ENCODE measurements at places on chromosomes 16 and 17.
A peak's percentile ranks its signal among the peaks of the same experiment; 100 is the strongest.

GRCh38 chr16:78566397-78567073 is 467.1 kb downstream of the WWOX start:
- DNase-seq = no peak

GRCh38 chr16:79598348-79599181 is 2.0 kb downstream of the MAF start:
- peak; percentile 4 for DNase-seq

DNA sequence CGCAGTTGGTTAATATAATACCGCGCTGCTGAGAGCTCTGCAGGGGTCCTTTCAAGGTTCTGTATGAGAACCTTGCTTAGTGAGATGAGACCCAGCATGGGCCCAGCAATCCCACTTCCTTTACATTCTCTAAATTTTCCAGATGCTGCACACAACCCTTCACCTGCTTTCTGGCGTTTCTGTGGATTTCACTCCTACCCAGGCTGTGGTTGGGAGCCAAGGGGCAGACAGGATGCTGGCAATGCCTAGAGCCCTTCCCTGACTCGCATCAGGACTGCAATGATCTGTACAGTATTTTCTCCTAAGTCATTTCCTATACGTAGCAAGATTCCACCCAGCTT is 10.1 kb upstream of the PIPOX start:
- DNase-seq = no peak

GRCh38 chr16:57472665-57473060 is 10.2 kb downstream of the POLR2C start:
- DNase-seq = no peak

DNA sequence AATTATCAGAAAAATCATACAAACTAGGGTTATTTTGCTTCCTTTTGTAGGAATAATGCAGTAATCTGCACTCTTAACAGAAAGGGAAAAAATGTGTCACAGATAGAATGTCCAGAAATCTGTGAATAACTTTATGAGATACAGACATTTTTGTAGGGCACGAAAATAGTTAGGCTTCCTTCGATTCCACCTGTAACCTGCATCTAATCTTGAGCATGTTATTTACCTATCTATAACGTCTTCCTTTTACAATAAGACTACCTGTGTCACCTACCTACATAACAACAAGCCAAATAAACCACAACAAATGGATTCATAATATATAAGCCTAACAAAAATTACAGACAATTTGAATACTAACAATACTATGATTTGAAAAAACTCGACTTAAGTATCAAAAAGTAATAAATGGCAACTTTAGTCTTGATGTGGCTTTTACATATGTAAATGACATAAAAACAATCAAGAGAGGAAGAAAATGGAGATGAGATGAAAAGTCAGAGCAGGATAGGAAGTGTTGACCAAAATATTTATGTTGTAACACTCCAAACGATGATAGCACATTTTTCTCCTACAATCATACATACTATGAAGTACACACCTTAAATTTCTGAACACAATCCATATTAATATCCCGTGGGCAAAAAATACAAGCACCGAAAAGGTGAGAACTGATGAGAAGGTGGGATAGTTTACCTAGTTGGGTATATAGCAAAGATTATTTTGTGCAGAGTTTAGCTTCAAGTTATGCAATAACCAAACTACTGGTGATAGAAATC is 2.5 kb downstream of the STAT5B start:
- no peak for DNase-seq

- no peak for DNase-seq
Measured at GRCh38 chr17:53313746-53314145, 509.0 kb upstream of the KIF2B start.

- DNase-seq = no peak
Measured at GRCh38 chr17:79874329-79874981, 35.2 kb upstream of the CBX4 start.

DNA sequence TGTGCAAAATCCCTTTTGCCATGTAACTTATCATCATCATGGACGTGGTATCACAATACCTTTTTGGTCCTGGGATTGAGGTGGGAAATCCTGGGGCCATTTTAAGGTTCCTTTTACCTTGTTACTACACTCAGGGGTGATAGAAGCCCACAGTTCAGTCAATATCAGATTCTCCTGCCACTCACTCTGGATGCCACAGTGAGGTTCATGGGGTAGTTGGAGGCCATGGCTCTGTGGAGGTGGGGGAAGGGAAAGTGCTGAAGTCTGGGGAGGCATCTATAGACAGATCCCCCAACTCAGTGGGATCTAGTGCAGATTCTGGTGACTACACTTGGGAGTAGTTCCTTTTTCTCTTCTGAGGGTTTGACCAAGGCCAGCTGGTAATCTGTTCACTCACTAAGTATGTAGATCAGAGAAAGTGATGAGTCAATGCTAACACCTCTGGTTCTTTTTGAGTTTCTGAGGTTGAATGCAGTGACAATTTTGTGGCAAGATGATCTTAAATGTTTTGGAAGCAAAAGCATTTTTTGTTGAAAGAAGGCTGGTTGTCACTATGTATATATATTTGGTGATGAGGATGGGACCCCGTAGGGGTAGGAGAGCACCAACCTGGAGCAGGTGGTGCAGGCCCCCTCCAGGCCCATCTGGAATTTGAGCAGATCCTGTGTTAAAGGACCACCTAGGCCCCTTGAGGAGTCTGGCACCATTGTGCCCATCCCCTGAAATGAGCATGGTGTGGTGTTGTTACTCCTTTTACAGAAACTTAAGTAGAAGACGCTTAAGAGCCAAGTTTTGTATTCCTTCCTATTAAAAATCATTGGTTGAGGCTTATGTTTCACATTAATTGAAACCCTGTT is 18.8 kb upstream of the IRF8 start:
- no peak for DNase-seq

DNA sequence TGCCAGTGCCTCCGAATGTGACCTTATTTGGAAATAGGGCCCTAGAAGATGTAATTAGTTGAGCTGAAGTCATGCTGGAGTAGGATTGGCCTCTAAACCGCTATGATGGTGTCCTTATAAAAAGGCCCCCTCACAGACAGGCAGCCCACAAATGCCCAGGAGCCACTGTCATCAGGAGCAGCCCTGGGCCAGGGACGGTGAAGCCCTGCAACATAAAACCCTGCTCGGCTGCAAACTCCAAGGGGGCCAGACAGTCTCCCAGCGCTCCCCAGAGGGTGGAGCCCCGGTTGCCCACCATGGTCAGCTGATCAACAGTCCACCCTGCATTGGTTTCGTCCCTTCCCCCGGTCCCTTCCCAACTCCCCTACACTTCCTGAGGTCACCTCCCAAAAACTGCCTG is 351.7 kb downstream of the FOXL1 start:
- DNase-seq = no peak

- DNase-seq = no peak
Measured at GRCh38 chr16:2792940-2793339, 5.3 kb upstream of the PRSS41 start.

DNA sequence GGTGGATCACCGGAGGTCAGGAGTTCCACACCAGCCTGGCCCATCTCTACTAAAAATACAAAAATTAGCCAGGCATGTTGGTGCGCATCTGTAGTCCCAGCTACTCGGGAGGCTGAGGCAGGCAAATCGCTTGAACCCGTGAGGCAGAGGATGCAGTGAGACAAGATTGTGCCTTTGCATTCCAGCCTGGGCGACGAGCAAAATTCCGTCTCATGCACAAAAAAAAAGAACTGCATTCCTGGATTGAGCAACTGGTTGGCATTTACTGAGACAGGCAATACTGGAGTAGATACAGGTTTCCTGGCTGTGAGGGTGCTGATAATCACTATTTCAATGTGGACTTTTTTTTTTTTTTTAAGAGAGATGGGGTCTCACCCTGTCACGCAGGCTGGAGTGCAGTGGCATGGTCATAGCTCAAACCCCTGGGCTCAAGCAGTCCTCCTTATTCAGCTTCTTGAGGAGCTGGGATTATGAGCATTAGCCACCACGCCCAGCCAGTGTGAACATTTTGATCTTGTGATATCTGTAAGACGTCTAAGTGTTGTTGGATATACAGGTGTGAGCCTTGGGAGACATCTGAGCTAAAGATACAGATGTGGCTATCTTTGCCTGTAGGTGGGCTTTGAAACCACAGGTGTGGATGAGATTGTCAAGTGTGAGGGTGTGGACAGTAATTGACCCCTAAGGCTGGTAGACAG is 5.8 kb downstream of the CYB5D2 start:
- no peak for DNase-seq

DNA sequence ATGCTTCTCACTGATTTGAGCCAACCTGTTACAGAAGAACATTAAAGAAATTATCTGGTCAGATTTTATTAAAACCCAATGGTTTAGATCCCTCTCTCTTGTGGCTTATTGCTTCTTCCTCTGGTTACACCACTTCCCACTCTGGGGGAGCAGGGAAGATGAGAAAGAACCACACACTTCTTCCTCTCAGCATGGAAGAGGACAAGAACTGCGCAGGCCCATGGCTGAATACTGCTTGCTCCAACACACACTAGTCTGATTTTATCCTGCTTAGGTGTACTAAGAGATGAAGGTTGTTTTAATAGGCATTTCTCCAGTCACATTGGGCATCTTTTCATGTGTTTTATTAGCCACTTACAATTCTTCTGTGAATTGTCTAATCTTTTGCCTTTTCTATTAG is 27.6 kb downstream of the MAP3K3 start:
- no peak for DNase-seq

GRCh38 chr16:78596996-78597422 is 497.6 kb downstream of the WWOX start:
- DNase-seq = no peak

GRCh38 chr16:57863434-57864160 is 61.3 kb upstream of the KIFC3 start:
- no peak for DNase-seq

- DNase-seq = no peak
Measured at GRCh38 chr17:27666831-27667560, 36.0 kb downstream of the LGALS9 start.

Data from stimulated activated naive B cell treated with anti-CD40 and anti-IgM and Interleukin-4, amounts not matched to agents 10 μg/mL and 1 μg/mL and 100 μg/mL, for 72 hours (primary cell).